ENCODE measurements at places on chromosomes 5 and 9.

GRCh38 chr5:67383451-67383850, 186.9 kb upstream of the CD180 start:
- no peak for DNase-seq

DNA sequence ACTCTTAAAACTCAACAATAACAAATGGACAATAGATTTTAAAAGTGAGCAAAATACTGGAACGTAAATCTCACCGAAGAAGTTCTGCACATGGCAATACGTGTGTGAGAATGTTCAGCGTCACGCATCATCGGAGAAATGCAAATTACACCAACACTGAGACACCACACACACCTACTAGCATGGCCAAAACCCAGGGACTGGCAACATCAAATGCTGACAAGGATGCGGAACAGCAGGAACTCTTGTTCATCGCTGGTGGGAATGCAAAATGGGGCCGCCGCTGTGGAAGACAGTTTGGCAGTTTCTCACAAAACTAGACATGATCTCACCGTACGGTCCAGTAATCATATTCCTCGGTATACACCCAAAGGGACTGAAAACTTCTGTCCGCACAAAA, 21.6 kb upstream of the CLPTM1L start:
- DNase-seq = no peak

GRCh38 chr5:139571966-139572365, 10.8 kb downstream of the UBE2D2 start:
- DNase-seq = no peak

GRCh38 chr9:136225748-136226679, 19.6 kb downstream of the QSOX2 start:
- peak; percentile 73 for DNase-seq

GRCh38 chr9:1098551-1098950, 48.4 kb downstream of the DMRT2 start:
- no peak for DNase-seq

DNA sequence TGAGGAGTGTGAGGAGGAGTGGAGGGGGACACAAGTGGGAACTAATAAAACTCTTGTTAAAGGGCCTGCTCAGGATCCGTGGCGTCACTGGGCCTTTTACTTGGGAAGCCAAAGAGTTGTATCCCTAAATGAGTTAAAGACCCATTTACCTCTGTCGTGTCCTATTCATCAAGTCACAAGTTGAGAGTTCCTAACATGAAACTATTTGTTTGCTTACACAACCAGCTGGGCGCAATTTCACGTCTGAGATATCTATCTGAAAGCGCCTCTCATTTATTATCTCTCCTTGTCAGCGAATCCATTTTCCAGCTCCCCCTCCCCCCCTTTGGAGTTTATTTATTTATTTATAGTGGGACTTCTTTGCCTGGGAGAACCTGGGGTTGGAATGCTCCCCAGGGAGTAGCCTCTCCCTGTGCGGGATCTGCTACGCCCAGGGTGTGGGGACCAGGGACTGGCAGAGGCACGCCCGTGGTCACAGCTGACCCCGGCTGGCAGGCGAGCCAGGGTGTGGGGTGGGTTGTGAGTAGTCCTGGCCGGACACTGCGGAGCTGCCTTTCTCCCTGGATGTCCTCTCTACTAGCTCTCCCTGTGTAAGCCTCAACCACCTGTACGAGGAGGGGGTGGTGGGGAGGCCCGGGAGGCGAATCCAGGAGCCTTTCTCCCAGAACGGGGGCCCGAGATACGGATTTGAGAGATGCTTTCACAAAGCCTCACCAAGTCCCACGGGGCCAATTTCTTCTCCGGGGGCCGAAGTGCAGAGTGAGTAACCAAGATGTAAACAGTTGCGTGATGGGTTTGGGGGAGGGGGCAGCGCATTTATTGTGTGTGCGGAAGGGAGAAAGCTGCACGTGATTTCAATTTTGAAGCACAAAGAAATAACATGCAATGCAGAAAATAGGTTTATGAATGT, 15.3 kb downstream of the NR2F1 start:
- no peak for DNase-seq

- no peak for DNase-seq
Measured at GRCh38 chr9:114308361-114308950, 14.4 kb upstream of the ORM1 start.

DNA sequence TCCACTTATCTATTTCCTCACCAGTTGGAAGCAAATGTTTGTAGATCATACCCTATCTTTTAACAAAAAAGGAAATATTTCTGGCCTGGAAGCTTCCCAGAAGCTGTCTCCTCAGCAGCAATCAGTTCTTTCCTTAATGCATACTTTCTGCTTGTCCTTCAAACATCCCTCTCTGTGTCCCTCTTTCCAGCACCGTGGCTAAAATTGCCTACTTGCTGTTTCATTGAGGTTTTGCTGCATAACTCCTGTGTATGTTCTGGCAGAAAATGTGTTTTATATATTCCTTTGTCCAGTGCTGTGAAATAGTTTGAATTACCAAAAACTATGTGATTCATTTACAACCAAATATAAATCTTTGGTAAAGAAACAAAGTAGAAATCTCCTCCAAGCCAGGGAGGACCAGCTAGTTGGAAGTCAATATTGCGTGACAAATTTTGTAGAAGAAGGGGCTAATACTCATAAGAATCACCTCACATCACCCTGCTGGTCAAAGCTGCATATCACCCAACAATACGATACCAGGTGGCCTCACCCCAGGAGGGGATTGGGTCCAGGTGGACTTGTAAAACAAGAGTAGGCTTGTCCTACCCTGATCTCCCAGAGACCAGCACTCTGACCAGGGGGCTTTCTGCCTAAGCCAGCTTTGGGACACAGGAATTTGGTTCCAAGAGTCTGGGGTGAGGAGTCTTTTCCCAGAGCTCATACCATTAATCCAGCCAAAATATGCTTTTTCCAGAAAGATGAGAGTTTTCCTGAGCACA, 198.4 kb upstream of the SNX2 start:
- DNase-seq = no peak

- DNase-seq = no peak
Measured at GRCh38 chr5:9174446-9174845, 371.4 kb downstream of the SEMA5A start.

DNA sequence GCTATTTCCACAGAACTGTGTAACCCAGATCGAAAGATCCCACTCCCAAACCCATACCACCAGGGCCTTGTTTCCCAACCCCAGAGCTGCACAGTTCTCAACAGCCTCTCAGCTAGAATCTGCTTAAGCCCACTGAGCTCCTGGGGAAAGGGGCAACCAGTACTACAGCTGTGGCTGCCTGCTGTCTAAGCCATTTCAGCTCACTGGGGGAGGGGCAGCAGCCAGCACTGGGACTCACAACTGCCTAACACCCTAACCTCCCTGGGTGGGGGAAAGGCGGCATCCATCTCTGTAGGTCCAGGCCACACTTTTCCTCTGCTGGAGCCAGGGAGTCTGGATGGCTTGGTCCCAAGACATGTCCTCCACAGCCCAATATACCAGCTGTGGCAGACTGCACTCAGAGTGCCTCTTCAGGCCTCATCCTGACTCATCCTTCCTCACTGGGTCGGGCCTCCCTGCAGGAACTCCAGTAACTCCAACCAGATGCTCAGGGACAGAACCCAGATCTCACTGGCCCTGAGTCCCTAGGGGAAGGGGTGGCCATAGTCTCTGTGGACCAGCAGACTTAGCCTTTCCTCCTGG, 241.4 kb downstream of the HINT1 start:
- no peak for DNase-seq

DNA sequence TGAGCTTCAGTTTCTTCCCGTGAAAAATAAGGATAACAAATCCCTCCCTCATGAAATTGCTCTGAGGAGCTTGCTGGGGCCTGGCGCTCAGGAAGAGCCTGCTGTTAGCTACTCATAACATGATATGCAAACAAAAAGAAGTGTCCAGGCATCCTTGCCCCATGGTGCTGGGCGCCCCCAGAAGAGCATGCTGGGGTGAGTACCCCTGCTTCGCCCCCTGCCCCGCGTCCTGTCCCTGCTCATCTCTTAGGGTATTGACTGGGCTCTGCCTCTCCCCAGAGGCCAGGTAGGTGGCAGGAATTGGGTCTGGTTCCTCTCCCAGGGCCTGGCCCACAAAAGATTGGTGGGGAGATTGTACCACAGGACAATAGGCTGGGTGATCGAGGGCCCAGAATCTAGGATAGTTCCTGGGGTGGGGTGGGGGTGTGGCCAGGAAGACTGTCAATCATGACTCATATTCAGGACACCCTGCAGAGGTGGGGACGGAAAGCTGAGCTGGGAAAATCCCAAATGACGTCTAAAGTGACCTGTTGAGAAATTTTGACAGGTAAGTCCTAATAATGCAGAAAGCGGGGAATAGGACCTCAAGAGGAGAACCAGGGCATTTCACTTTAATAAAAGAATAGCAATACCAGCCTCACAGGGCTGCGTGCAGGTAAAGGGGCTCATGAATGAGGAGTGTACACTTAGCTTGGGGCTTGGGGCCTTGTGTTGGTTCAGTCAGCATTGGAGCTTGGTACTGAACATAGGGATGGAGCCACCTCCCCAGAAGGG, 8.9 kb downstream of the PITX1 start:
- DNase-seq = no peak

Data from activated CD4-positive, alpha-beta T cell treated with anti-CD3 and anti-CD28 coated beads, Interleukin-2, Interleukin-4, amounts not matched to agents 100 ng/mL and 50 ng/mL, durations not matched to agents 16 hours and 8 hours (primary cell).